A549 treated with CpdA at 1 μM for 4 hours (cell line): ENCODE measurements at places on chromosomes 6 and 20. TPM values are rescaled to one million over a fixed set of nuclear protein-coding genes. Genes with fewer than 3 reads are reported as not detected.

Gene ADGRB3
- not detected in 5 replicates for total RNA-seq

Gene RAMACL
- total RNA-seq: 0.05 to 0.23 TPM (median 0.12 TPM) in 5 replicates

Gene BNIP5
- total RNA-seq: not detected in 5 replicates

Gene HSPA1L
- total RNA-seq: 1.3 to 2.2 TPM (median 2.1 TPM) in 5 replicates

Gene BTN3A1
- 2.3 to 4.2 TPM (median 3.6 TPM) in 5 replicates for total RNA-seq
